ENCODE measurements at places on chromosomes 11 and 22.

DNA sequence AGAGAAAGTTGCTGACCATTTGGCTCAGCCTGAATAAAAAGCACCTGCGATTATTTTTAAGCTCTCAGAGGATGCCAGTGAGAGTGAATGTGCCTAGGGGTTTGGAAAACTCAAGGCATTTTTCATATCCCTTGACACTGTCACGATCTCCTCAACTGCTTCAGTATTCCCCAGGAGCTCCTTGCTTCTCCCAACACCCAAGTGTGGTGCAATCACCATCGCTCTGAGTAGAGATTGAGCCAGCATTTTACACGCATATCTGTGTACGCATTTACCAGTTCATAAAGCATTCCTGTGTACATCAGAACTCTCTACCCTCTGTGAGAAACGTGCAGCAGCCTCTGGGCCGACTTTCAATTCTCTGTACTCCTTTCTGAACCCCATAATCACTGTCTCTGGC, 1.3 kb downstream of the SRRD start:
- DNase-seq: no peak

DNA sequence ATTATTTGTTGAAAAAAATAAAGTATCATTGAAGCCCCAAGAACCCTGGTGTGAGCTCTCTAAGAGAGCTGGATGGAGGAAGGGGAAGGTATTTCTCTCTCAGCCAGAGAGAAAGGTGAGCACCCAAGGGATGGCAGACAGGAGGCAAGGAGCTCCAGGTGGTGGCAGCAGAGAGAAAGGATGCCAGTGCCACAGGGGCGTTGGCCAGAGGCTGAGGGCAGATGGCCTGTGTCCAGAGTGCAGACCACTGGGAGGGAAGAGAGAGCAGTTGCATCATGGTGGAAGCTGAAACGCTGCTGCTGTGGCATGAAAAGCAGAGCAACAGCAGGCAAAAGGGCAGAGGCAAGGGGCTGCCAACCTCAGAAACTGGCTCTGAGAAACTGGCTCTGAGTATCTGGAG, 8.5 kb downstream of the SPON1 start:
- DNase-seq: no peak

DNA sequence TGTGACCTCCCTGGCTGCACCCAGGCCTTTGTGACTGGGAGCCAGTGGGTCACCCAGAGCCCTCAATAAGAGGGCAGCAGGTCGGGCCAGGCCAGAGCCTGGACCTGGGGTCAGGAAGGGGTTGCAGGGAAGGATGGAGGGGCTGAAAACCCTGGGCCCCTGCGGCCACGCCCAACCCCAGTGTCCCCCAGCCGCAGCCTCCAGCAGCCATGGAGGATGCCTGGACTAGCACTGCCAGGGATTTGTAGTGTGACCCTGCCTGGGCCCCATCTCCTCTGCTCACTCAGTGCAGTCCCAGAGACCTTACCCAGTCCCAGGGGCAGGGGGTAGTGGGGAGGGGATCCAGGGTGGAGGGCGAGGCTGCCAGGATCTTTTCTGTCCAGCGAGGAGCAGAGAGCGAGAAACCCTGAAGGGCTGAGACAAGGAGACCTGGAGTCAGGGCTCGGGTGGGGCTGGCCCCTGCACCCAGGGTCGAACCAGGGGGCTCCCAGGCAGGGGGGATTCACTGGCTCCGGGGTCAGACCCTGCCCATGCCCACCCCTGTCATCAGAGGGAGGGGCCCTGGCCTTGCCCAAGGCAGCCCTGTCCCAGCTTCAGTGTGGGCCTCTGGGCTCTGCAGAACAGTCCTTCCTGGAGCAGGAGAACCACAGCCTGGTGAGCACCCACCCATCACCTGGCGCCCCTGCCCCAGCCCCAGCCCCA, 187.5 kb downstream of the IGLL1 start:
- DNase-seq: no peak

GRCh38 chr11:98835335-98835734, 185.4 kb upstream of the CNTN5 start:
- DNase-seq: no peak

DNA sequence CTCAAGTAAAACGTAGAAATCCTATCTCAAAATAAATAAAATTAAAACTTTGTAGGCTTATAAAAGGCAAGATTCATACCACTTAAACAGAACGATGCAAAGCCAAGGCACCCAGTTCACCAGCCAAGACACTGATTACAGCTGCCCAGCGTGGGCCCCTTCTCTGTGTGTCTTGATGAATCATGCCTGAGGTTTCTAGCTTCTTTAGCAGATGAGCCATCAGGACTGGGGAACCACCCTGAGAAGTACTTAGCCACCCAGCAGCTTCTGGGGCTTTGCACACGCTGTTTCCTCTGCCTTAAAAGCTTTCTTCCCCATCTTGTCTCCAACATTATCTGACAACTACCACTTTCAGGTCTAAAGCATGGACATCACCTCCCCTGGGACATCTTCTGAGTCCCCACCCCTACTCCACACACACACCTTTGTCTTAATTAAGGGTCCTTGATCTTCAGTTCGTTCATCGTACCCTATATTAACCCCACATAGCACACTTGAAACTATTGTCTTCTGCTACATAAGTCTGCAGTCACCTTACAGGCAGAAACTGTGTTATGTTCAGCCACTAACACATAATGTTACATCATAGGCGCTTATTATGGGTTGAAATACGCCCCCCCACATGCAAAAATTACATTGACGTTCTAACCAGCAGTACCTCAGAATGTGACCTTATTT, 8.7 kb upstream of the LAYN start:
- DNase-seq: no peak

GRCh38 chr11:123193742-123194141, 1.3 kb downstream of the CLMP start:
- no peak for DNase-seq

- no peak for DNase-seq
Measured at GRCh38 chr11:35290876-35291275, 128.5 kb downstream of the SLC1A2 start.

DNA sequence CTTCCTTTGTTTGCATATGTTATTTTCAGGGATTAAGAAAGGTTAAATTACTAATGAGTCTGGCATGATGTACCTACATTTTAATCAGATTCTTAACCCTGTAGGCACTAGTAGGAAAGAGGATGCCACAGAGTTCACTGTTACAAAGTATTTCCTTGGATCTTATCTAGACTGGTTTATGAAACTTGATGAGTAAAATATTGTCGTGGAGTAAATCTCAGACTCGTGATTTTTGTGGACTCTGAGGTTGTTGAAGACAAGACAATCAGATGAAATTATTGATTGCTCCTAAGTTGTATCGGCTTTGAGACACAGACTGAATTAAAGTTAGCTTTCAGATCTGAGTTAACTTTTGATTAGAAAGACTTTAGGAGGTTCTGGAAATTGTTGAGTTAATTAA, 6.0 kb downstream of the KMT2A start:
- DNase-seq: no peak

DNA sequence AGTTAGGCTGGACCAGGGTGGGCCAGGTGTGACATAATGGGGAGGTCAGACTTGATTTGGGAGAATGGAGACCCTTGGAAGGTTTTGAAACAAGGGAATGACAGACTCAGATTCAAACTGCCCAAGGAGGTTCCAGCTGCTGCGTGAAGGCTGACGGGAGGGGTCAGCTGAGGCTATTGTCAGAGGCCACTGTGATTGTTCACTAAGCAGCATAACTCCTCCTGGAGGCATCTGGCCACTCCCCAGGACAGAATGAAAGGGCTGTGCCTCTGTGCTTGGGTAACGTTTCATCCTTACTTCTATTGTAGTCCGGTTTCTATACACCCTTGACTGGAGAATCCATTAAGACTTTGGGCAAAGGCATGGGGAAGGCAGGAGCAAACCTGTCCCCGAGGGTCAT, 126.6 kb downstream of the DSCAML1 start:
- no peak for DNase-seq

- DNase-seq: no peak
Measured at GRCh38 chr11:17526931-17527627, 17.1 kb downstream of the USH1C start.

DNA sequence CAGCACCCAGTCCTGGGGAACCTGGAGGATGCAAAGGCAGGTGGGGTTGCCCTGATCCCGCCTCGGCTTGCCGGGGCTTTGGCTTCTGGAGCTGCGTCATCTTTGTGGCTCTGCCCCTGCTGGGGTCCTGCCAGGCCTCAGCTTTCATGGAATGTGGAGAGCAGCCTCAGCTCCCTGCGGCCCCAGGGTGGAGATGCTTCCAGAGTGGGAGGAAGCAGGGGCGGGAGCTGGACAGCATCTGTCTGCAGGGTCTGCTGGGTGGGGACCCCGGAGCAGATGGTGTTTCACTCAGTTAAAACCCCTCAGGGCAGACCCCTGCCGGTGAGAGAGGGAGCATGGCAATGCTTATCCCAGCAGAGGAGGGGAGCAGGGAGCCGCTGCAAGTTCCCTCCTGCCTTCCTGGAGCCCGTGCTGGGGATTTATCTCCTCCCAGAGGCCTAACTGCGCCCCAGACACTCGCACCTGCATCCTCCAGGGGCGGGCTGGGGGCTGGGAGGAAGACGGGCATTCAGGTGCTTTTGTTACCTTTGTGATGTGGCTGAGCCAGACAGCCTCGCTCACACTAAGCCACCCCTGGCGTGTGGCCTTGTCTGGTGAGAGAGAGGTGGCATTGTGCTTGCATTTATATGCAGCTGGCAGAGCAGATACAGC, 15.7 kb downstream of the GRIK4 start:
- no peak for DNase-seq

GRCh38 chr11:129249923-129250322, 57.8 kb upstream of the ARHGAP32 start:
- no peak for DNase-seq

DNA sequence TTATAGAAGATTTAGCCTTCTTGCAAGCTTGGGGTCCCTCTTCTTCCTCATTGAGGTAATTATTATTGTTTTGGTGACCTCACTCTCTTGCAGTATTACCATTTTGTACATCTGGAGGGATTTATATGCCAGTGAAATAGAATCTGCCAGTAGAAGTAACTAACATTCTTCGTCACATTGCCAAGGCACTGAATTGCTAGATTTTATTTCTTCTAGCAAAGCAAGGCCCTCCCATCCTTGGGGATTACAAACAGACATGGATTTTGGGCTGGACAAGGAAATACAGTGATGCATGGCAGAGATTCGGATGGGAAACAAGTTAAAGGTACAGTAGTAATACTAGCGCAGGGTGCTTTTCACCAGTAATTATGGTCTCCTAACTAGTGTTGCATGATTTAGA, 7.8 kb downstream of the ADAMTS15 start:
- DNase-seq: no peak

GRCh38 chr11:118971646-118972045, at the start of gene FOXR1:
Gene FOXR1, plus strand, starts transcription at chr11:118971761. Its CDS starts 171 bp downstream, at chr11:118971932.
- DNase-seq: no peak

Data from stimulated activated CD8-positive, alpha-beta memory T cell treated with anti-CD3 and anti-CD28 coated beads, Interleukin-2, amount 100 ng/mL, for 48 hours (primary cell).